ENCODE measurements at places on chromosomes 5 and 9.

DNA sequence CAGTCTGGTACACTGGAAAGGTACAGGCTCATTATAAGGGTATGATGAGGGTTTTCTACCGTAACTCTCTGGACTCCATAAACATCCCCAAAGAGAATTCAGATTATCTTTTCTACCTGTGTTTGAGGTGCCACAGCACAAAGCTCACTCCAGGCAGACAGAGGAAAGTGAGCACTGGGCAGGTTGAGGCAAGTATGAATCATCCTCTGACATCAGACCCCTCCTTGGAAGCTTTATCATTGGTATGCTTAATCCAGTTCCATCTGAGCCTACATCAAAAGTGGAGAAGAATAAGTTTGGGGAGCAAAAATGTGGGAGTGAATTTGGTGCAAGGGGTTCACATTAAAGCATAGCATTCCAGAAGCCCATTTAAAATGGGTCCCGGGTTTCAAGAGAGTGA lies 21.7 kb downstream of the C9orf152 start:
- DNase-seq: no peak

DNA sequence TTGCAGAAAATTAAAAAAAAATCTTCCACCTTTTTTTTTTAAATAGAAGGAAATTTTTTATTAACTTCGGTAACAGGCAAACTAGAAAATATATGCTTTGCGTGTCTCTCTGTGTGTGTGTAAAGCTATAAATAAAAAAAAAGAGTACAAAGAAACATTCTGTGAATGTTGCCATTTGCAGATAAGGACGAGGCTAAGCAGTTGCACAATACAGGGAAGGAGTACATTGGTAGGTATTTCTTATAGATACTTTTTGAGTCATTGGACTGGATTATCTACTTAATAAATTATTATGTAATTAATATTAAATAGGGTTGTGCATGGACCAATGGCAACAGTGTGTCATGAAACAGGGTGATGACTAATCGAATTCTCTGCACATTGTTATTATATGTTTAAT lies 102.4 kb downstream of the CAMK4 start:
- DNase-seq: no peak

DNA sequence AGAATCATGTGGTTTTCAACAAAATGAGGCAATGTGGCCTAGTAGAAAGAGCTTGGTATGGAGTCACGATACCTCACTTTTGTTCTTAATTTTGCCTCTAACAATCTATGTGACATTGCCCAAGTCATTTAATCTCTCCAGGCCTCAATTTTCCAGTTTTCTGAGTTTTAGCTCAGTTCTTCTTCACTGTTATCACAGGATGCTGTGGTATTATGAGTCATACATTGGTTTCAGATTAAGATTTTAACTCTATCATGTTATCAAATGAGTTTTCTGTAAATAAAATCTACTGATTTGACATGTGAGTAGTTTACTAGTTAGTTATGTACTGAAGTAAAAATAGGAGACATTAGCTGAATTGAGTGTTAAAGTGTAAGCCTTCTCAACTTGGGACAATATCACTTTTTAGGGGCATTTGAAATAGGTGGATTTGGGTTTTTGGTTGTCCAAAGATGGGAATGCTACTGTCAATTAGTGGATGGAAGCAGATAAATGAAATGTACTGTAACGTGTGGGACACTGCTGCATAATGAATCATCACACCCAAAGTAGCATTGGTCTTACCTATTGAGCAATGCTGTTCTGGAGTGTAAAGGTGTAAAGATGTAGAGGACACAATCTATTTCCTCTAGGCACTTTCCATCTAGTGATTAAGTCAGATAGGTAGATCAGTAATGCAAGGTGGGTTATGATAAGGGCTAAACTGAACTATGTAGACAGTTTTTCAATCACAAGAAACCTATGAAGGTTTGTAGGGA lies 73.3 kb downstream of the NNT start:
- DNase-seq: no peak

- DNase-seq: no peak
Measured at GRCh38 chr9:70954126-70954525, 167.3 kb downstream of the TRPM3 start.

DNA sequence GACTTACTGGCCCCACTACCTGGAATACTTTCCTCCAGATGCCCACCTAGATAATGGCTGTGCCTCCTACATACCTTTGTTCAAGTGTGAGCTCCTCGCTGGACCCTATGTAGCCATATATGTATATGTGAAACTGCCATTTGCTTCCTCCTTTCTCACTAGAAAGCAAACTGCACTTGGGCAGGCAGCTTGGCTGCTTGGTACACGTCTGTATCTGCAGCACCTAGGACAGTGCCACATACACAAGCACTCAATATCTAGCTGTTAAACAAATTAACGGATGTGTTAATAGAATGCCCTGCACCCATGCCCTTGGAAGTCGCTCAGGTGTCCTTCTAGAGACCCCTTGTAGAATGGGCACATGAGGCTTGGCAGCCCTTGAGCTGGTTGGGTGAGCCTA lies 301.5 kb downstream of the SEMA5A start:
- no peak for DNase-seq

DNA sequence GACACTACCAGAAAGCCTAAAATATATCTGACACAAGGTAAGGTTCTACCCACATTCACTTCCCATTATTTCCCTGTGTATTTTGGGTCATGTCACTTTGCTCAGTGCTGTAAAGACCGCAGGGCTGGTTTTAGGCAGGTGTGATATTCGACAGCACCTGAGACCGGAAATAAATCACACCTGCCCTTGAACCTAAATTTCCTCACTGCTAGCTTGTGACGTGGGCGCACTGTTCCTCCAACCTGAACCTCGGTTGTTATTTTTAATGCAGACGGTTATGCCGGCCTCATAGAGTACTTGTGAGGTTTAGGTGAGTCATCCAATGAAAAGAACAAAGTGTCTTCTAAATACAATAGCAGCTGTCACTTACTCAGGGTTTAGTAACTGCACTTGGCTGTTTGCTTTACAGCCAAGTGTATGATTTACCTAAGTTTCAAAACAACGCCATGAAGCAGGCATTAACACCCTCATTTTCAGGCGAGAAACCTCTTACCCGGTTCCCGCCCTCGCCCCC lies 20.7 kb upstream of the ZNF782 start:
- no peak for DNase-seq

DNA sequence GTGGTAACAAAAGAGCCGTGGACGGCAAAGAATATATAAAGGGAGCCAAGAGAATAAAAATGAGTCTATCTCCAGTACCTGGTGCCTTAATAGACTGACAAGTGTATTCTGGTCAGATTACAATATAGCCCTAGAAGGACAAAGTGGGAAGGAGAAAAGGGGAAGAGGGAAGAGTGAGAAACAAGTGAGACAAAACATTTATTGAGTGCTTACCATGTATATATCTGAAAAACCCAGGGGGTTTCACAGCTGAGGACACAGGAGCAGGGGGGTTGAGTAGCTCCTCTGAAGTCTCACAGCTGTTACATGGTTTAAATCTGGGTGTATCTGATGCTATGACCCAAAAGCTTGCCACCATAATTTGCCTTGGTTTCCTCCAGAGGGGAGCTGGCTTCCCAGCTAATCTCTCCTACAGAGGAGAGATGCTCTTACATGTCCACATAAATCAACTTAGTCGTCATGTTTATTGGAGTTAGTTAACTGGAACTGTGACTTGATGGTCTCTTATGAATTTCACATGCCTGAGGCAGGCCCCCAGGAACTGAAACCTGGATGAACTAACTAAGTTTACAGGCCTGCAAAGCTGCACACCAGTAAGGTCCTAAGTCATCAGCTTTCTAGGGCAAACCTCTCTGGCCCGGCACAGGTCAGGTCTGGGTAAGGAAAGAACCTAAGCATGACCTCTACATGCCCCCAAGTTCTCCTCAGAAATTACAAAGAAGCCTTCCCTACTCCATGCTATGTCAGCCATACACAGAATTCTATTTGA lies 15.5 kb downstream of the SIL1 start:
- DNase-seq: no peak

GRCh38 chr5:115435778-115436712 lies 108.5 kb downstream of the FEM1C start:
- no peak for DNase-seq

- DNase-seq: no peak
Measured at GRCh38 chr5:56995596-56995995, 43.7 kb upstream of the MIER3 start.

DNA sequence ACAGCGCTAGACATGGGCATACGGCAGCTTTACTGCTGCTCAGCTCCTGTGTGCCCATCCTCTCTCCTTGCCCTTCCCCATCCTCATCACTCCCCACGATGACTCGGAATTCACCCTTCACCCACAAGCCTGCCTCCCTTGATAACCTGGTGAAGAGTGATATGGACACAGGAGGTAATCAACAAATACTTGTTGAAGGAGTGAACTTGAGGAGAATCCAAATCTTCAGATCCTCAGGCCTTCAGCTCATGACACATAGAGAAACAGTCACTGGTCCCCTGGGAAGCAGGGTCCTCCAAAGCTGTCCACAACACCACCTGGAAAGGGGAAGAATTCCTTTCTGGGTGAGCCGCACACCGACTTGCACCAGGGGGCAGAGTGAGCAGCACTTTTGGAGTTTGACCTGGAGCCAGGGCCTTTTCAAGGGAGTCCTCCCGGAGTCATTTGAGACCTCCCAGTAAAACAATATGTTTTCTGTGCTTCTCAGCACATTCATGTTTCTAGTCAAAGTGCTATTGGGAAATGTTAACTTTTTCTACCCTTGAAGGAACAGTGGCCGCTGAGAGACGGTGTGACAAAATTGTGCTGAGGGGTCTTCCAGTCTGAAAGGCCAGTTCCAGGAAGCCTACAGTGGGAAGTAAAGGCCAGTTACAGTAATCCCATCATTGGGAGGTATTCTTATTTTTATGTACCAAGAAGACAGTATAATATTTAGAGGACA lies 332.3 kb downstream of the CWC27 start:
- no peak for DNase-seq

- DNase-seq: no peak
Measured at GRCh38 chr5:143445776-143446175, 42.3 kb upstream of the NR3C1 start.

DNA sequence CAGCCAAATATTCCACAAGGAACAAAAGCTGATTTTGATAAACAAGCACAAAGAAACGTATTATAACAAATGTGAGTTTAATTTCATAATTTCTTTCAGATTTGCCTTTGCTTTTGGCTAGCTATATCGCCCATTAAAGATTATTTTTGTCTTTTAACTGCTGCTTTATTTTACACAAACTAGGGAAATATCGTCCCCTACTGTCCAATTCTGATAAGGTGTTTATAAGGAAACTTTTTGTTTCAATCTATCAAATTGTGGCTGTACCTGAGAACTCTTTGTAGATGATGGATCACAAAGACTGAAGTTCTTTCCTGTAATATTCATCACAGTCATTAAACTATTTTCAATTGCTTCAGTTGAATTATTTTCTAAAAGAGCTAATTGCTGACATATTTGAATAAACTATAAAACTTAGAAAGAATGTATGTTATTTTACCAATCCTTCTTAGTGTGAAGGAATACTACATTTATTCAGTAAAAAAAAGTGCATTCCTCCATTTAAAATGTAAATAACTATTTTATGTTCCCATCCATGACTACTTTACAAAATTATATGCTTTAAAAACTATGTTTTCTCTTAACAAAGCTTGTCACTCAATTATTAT lies 431.3 kb upstream of the ITGA1 start:
- DNase-seq: no peak

DNA sequence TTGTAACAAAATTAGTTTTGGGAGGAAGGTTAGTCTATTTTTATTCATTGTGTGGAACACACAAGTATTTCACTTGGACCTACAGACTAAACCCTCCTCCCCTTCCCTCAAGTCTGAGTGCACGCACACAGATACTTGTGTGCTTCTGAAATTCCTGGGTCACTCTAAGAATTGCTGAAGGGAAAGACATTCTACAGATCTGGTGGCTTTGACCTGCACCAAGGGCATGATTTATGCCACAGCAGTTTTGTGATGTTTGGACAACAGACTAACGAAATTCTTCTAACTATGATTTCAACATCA lies 150.5 kb downstream of the ARL15 start:
- no peak for DNase-seq

DNA sequence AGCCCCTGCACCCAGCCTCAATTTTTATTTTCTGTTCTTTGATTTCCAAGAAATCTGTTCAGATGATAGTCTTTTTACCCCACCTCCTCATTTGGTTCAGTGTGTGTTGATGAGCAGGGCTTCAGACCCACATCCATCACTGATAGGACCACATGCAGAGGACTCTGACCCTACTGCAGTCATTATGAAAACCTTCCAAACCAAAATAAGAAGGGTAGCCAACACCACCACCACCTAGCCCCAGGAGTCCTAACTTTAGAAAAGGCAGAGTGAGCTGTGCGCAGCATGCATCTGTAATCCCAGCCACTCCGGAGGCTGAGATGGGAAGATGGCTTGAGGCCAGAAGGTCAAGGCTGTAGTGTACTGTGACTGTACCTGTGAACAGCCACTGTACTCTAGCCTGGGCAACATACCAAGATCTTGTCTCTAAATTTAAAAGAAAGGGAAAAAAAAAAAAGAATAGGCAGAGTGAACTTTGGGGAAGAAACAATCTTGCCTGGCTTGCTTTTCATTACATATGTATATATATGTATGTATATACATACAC lies 13.0 kb downstream of the CDKN2AIPNL start:
- no peak for DNase-seq

- no peak for DNase-seq
Measured at GRCh38 chr9:104025104-104025503, 69.0 kb upstream of the SMC2 start.

GRCh38 chr9:3884736-3885135 lies 358.9 kb upstream of the RFX3 start:
- DNase-seq: no peak

- no peak for DNase-seq
Measured at GRCh38 chr5:150000990-150001659, 586 bp downstream of the HMGXB3 start.

- no peak for DNase-seq
Measured at GRCh38 chr5:166862581-166862980, 1428.9 kb upstream of the WWC1 start.

GRCh38 chr5:171927345-171927941 lies 79.0 kb downstream of the FBXW11 start:
- no peak for DNase-seq

- DNase-seq: no peak
Measured at GRCh38 chr9:126952205-126952977, 37.8 kb downstream of the RALGPS1 start.

GRCh38 chr5:171562822-171563221 lies 143.4 kb downstream of the FGF18 start:
- DNase-seq: no peak
